ENCODE measurements at places on chromosomes 4 and X.

- DNase-seq = no peak
Measured at GRCh38 chr4:153089742-153090141, 114.5 kb upstream of the TRIM2 start.

GRCh38 chr4:20283039-20283438 is 31.3 kb downstream of the SLIT2 start:
- DNase-seq = no peak

DNA sequence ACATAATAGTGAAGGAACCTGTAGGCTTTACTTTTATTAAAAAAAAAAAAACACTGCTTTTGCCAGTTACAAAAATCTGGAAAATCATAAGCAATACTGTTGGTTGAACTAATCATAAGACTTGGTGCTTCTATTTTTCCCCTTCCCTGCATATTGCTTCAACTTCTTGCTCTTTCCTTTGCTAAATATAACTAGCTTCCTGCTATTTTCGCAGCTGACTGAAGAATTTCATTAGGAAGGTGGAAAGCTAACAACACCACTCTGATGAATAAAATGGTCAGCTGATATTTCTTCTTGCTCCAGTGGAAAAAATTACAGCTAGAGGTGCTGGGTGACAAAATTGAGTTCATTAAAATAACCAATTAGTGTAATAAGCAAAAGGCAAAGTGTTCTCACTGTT is 39.3 kb downstream of the MEPE start:
- no peak for DNase-seq

DNA sequence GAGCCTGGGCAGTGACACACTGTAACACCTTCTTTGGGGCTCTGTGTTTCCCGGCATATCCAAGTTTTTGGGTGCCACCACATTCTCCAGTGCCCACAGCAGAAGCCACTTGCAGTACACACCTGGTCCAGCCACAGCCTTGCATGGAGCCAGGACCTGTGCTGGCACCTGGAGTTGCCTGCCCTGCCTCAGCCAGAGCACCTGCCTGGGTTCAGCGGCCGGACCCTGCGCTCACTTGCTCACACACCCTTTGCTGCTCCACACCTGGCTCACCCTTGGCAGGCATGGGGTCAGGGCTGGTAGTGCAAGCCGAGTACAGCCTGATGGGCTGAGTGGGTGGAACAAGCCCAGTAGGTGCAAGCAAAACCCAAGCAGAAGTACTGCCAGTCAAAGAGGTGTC is 1511.1 kb downstream of the TECRL start:
- no peak for DNase-seq
